Activated CD8-positive, alpha-beta memory T cell treated with anti-CD3 and anti-CD28 coated beads for 24 hours (primary cell): ENCODE measurements at places on chromosomes 16 and 17.

- no peak for DNase-seq
Observed at GRCh38 chr16:89691986-89692569, 5.6 kb downstream of the CDK10 start.

DNA sequence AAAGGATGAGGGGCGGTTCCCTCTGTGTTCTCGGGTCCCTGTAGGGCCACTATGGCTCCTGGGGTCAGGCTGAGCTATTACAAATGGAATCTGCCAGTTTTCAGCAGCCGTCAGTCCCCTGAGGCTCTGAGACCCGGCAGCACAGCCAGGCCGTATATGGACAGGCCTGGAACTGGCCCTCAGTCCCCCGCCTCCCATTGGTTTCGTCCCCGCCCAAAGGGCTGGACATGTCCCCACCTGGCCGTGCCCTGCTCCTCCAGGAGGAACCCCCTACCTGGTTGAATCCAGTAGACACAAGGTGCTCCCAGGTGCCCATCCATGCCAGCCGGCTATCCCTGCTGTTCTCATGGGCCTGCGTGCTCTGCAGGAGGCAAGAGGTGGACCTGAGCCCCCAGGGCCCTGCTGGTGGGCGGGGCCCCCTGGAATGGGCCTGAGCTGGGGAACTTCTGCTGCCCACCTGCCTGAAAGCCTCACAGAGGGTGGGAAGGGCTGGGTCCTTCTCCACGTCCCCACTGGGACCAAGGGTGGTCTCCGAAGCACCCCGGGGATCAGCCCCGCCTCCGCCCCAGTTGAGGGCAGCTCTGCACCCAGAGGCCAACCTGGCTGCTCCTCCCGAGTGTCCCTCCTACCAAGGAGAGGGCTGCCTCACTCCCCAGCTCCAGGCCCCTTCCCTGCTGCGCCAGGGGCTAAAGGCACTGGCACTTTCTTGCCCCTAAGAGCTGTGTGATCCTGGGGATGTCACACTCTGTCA, 16.8 kb downstream of the VASN start:
- no peak for DNase-seq

DNA sequence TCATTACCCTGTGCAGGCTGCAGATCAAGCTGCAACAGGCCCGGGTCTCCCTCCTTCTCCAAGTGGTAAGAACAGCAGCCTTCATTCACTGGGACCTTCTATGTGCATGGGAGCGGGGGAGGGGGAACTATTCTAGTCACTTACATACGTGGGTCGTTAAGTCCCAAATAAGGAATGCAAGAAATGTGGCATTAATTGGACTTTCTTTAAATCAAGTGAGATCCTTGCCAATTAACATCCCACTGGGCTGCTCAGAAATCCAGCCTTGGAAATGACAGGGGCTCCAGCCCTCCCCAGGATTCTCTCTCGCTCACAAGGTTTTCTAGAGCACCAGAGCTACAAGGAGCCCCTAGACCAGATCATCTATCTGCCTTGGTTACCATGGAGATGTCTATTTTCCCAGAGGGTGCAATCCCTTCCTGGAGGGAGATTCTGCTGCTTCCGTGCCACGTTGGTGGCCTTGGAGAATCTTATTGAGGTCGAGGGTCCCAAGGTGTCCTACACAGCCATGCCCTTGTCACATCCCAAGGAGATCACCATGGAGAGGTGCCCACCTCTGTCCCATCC, 5.2 kb upstream of the EIF1 start:
- no peak for DNase-seq

- DNase-seq, result peak; percentile 64
Observed at GRCh38 chr17:34579017-34579946, at the start of gene TMEM132E. TSS of gene TMEM132E (plus strand) at chr17:34579582. CDS start at chr17:34581077, 1,495 bp downstream.

DNA sequence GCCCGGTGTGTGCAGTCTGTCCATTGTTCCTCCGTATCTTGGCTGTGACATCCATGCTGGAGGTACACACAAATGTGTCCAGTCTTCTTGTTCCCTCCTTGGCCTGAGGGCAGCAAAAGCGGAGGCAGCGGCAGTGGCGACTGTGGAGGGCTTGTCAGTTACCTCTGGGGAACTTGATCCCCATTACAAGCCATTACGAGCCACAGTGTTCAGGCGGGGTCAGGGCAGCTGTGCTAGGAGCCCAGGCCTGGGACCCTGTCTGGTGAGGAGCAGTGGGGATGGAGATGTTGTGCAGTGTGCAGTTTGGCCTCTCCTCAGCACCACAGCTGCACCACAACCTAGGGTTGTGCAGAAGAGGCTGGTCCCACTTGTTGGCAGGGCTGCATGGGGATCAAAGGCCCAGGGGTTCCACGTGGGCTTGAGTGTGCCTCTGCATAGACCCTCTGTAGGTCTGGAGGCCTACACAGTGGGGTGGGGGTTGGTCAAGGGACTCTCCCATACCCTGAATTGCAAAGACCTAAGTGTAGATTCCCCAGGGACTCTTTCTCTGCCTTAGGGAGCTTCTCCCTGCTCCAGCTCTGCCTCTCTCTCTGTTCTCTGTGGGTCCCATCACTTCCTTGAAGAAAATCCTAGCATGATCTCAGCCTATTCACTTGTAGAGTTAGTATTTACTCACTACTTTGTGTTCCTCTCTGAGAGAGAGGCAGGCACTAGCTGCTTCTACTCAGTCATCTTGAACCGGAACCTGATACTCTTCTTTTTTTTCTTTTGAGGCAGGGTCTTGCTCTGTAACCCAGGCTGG, 58.8 kb downstream of the SLFN11 start:
- no peak for DNase-seq

DNA sequence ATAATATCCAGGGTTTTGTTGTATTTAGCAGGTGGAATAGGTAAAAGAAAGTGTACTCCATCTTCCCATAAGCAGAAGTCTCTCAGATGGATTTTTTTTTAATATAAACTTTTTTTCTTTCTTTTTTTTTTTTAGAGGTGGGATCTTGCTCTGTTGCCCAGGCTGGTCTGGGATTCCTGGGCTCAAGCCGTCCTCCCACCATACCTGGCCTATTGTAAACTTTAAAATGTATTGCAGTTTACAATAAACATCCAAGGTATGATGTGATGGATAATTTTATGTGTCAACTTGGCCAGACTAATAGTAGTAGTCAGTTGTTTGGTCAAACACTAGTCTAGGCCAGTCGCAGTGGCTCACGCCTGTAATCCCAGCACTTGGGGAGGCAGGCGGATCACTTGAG, 10.8 kb upstream of the GP1BA start:
- DNase-seq, result no peak

DNA sequence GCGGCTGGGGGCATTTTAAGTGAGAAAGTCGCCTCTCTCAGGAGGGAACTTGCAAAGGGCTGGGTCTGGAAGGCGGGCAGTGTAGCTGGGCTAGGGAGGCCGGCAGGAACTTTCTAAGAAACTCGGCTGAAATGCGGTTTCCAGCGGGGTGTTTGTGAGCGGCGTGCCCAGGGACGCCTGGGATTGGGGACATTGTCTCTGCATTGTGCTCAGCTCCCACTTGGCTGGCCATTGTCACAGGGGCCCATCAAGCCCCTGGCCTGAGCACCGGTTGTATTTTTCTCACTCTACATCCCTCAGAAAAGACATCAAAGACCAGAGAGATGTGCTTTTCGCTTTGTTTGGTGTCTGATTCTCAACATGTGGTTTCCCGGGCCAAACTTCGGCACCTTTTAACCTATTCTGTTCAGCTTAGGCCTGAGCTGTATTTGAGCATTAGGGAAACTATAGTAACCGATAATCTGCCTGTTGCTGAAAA, 291.1 kb upstream of the IRX3 start:
- no peak for DNase-seq

GRCh38 chr17:41498276-41498675, 7.1 kb downstream of the KRT13 start:
- no peak for DNase-seq

GRCh38 chr17:40859536-40859935, 7.5 kb downstream of the KRT12 start:
- DNase-seq, result no peak

- DNase-seq, result no peak
Observed at GRCh38 chr17:76953946-76954345, 85.7 kb downstream of the MGAT5B start.

- DNase-seq, result no peak
Observed at GRCh38 chr17:35713069-35713728, 18.2 kb upstream of the RASL10B start.

GRCh38 chr16:2507052-2507659, 6.6 kb upstream of the ATP6V0C start:
- DNase-seq, result no peak

- peak; percentile 62 for DNase-seq
Observed at GRCh38 chr17:1179112-1179817, 516 bp downstream of the ABR start.

GRCh38 chr17:21460358-21460757, 84.2 kb downstream of the KCNJ12 start:
- DNase-seq, result no peak

DNA sequence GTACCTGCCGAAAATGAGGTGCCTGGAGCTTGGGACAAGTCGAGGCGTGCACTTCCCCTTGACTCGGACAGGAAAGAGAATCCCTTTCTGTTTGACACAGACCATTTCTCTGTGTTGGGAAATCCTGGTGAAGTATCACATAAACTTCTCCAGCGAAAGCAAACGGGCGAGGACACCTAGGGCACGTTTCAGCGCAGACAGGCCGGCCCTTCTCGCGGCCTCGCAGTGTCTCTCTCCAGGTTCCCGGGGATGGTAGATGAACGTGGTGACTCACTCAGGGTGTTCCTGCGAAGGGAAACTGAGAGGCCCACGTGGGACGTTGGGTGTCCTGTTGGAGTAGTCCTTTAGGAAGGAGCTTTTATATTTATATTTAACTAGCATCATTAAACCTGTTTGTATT, 36.3 kb upstream of the ZNF750 start:
- DNase-seq, result no peak

DNA sequence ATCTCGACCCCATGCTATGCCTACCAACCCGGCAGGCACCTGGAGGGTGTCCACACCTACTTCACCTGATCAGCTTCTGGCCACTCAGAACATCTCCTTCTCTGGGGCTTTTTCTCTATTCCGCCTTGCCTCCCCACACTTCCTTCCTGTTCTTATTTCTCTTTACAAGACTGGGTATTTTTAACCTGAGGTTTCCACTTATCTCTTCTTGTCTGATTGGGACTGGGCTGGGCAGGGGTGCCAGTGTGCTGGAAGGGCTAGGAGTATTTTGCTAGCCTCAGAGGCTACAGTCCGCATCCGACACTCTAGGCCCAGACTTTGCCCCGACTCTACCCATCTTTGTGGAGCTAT, 26.2 kb upstream of the ZNF652 start:
- no peak for DNase-seq

DNA sequence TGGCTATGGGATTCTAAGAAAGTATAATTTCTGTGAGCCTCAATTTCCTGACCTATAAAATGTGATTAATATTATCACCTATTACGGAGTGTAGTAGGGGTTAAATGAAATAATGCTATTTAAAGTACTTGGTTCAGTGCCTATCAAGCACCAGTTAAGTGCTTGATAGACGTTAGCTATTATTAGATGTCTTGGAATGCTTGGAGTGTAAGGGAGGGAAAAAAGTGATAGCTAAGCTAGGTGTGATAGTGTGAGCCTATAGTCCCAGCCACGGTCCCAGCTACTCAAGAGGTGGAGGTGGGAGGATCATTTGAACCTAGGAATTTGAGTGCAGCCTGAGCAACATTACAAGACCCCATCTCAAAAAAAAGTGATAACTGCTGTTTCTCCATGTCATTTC, 7.5 kb downstream of the ORC6 start:
- DNase-seq, result no peak

GRCh38 chr17:73533781-73534180, 110.5 kb downstream of the SDK2 start:
- DNase-seq, result no peak

GRCh38 chr17:5033352-5034015, 1.7 kb downstream of the SLC52A1 start:
- no peak for DNase-seq

DNA sequence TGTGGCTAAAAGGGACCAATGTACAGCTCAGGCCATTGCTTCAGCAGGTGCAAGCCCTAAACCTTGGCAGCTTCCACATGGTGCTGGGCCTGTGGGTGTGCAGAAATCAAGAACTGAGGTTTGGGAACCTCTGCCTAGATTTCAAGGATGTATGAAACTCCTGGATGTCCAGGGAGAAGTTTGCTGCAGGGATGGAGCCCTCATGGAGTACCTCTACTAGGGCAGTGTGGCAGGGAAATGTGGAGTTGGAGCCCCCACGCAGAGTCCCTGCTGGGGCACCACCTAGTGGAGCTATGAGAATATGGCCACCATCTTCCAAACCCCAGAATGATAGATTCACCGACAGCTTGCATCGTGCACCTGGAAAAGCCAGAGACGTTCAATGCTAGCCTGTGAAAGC, 13.0 kb downstream of the EFCAB5 start:
- DNase-seq, result no peak

GRCh38 chr16:88015806-88016140, 64.5 kb downstream of the BANP start:
- DNase-seq, result no peak

- no peak for DNase-seq
Observed at GRCh38 chr16:30893417-30893743, 497 bp downstream of the BCL7C start.

- no peak for DNase-seq
Observed at GRCh38 chr16:81987706-81988105, 23.6 kb downstream of the SDR42E1 start.

DNA sequence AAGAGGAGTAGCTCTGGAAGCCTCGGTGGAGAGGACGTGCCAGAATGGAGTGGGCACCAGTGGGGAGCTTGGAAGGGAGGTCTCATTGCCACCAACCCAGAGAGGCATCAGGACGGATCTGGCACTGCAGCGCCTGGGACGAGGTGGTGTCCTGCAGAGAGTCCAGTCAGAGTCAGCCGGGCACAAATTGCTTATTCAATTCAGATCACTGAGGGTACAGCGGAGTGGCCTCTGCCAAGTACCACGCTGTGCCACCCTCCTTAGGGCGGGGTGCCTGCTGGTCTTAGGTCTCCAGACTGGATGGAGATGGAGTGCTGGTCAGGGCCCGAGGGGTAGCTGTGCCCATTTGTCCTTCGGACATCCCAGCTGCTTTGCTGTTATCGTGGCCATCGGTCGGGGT, 18.9 kb upstream of the SPPL2C start:
- DNase-seq, result no peak

- no peak for DNase-seq
Observed at GRCh38 chr17:55237841-55238178, 26.9 kb upstream of the HLF start.

- DNase-seq, result no peak
Observed at GRCh38 chr16:72256398-72257066, 84.6 kb upstream of the PMFBP1 start.

GRCh38 chr16:28108590-28109247, 45.2 kb upstream of the GSG1L start:
- DNase-seq, result peak; percentile 40

DNA sequence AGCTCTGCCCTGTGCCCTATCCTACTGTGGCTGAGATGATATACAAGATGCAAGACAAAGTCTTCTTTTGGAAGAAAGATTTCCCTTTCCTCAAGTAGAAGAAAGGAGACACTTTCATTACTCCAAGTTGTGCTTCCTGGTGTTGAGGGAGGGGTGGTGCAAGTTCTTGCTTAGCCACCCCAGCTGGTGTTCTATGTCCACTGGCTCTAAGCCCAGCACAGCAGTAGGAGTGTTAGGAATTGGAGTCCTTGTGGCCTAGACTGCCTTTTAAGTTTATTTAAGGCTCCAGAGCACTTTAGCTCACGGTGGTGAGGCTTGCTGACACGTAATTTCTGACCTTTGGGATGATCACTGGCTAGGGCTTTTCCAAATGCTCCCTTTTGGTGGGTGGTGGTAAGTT, 109.7 kb downstream of the KIF2B start:
- no peak for DNase-seq

- DNase-seq, result no peak
Observed at GRCh38 chr16:54986409-54986808, 55.7 kb downstream of the IRX5 start.
